Hepatic stellate cell (primary cell): ENCODE measurements at places on chromosomes 2 and 18.

DNA sequence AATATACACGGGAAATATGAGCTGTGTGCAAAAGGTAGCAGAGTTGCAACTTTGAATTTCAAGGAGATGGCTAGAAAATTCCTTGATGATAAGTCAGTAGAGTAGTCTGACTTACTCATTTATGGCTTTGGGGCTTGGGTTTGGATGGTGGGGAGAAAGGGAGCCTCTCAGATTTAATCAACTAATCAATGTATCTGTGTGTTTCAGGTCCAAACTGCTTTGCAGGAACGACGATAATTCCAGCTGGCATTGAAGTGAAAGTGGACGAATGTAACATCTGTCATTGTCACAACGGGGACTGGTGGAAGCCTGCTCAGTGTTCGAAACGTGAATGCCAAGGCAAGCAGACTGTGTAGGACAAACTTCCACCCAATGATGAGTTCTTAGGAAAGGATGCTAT is 164.6 kb downstream of the VWC2L start:
- DNase-seq = no peak

DNA sequence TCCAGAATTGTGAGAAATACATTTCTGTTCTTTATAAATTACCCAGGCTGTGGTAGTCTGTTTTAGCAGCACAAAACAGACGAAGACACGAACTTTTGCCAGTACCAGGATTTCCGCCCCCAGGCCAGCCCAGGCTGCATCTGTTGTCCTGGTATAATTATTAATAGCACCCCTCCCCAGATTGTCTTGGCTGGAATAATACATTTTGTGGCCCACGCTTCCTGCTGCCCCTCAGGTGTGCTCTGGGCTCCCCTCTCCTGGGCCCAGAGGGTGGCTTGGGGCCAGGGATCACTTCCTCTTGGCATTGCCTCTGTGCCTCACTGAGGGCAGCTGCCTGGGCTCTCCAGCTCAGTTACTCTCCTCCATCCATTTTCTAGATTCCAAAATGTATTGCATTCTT is 102.1 kb upstream of the HS6ST1 start:
- no peak for DNase-seq

DNA sequence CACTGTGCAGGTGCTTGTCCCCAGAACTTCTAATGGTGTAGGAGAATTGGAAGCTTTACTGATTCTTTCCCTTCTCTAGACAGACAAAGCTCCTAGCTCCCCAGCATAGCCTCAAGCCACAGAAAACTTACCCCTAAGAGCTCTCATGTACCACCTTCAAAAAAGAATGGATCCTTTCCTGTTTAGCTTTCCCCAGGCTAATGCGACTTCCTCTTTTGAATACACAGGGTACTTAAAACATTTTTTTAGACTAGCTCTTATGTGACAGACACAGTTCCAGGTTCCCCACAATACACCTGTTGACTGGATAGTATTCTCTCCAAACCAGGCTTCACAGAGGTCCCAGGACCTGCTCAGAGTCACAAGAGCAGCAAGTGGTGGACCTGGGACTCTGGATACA is 8.3 kb downstream of the CTAGE1 start:
- DNase-seq = no peak

DNA sequence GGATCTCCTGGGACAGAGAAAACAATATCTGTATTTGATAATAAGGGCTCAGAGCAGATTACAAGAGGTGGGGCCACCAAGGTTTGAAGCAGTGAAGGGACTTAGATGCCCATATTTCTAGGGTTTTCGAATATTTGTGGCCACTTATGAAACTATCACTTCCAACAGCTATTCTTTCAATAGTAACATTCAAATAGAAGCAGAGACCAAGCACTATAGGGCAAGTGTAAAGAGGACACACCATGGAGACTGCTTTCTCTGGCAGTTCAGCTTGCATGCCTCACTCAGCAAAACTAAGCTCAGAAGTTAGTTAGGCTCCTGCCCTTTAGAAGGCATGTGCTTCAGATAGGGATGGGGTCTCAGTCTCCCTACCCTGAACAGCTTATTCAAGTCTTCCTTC is 10.3 kb downstream of the PSTPIP2 start:
- DNase-seq = no peak

GRCh38 chr2:14631406-14632040 is 994 bp upstream of the LRATD1 start:
- DNase-seq = no peak

DNA sequence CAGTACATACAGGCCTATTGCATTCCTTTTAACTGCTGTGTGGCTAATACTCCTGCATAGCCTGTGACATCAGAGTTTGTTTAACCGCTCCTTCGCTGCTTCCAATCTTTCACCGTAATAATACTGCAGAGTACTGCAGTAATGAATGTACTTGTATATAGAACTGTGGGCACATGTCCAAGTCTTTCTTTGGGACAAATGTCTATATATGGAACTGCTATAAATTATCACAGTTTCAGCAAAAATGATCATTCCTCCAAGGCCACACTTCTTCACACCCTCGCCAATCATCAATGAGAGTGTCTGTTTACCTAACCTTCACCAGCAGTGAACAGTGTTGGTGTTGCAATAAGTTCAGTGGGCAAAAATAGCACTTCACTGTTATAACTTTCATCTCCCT is 230.4 kb downstream of the SP3 start:
- no peak for DNase-seq

GRCh38 chr2:25247792-25248512 is 79.6 kb upstream of the POMC start:
- DNase-seq = no peak

GRCh38 chr18:76255070-76255683 is 239.9 kb downstream of the ZNF516 start:
- DNase-seq = no peak

- DNase-seq = no peak
Measured at GRCh38 chr2:142217804-142218203, 87.0 kb upstream of the LRP1B start.

DNA sequence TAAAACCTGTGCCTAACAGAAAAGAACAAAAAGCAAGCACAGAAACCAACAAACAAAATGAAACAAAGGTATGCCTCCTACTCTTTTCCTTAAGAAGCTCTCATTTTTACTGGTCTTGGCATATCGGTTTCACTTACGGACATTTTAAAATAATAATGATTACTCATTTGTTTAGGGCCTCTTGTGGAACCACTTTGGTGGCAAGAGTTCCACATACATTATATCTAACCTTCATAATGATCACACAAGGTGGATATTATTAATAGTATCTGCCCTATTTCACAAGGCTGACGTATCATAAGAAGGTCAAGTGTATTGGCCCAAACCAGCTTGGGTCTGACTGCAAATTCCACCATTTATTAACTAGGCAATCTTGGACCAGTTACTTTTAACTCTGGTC is 304.7 kb downstream of the TCF4 start:
- DNase-seq = no peak

GRCh38 chr2:8248623-8248957 is 433.3 kb upstream of the ID2 start:
- no peak for DNase-seq

GRCh38 chr2:165122521-165122920 is 81.3 kb downstream of the SCN3A start:
- no peak for DNase-seq

DNA sequence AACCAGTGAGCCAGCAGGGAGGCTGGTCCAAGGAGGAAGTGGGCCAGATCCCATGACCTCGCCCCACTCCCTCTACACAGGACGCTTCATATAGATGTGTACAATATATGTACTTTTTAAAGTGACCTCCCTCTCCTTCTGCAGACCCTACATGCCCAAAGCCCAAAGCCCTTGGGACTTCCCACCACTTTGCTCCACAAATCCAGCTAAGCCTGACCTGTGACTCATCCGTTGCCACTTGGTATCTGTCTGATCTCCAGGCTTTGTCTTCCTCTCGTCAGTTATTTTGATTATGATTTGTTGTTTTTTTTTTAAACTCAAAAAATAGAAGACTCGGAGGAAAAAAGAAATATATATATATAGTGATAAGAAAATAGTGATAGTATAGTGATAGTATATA is 470.8 kb downstream of the KCNJ3 start:
- DNase-seq = no peak

DNA sequence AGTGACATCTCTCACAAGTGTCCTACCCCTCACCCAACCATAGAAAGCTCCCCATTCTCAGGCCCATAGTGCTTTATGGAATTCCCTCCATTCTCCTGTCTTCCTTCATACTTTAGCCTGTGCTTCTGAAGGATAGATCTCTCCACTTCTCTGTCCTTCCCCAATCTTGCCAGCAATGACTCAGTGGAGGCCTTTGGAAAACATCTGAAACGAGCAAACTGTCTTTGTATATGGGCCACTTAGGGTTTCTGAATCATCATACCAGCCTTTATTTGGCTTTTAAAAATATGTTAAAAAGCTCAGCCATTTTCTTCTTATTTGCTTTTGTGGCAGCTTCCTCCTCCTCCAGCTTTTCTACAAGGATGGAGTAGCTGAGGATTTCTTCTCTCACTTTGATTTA is 65.6 kb upstream of the ZNF385B start:
- DNase-seq = no peak

DNA sequence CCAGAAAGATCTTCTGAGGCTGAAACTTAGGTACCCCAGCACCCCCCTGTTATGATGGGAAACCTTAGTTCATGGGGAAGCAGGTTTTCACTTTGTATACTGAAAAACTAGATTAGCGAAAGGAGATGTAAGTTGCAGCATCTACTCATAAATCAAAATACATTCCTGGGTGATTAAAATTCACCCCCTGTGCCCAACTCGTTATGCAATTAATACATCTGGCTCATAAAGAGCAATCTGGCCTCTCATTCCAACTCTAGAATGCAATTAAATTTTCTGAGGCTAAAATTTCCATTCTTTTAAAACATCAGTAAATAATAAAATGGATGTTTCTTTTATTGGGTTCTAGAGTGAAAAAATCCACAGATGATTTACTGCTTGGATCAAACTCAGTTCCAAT is 110.9 kb upstream of the BZW1 start:
- no peak for DNase-seq

GRCh38 chr2:69580486-69580885 is 63.1 kb downstream of the AAK1 start:
- no peak for DNase-seq

DNA sequence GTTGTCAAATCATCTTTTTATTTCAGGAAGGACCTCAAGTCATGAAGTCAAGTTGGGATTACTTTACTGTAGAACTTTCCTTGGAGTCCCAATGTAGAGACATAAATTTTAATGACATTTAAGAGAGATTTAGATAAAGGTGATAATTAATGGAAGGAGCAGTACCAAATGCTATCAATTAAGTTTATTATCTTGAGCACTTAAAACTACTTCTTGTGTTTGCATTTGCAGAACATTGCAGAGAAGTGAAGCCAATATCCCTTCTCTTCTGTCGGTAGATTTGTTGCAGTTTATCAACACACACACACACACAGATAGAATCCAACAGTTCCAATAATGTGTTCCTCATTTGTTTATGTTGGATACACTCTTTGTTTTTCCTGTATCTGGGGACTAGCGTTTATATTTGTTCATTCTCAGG is 570.7 kb downstream of the EPHA4 start:
- no peak for DNase-seq

DNA sequence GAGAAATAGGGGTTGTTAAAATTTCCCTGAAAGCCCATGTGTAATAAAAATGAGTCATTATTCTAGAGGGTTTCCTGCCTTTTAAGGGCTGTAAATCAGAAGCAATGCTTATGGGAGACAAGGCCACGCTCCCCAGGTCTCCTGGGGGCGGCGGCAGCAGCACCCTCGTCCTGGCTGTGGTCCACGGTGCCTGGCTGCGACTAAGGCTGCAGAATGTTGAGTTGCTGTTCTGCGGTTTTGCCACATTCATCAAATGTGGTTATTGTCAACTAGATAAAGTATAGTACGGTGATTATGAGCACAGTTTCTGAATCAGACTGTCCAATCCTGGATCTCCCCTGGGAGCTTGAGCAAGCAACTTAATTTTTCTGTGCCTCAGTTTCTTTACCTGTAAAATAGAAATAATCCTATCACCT is 11.9 kb upstream of the AGFG1 start:
- peak; percentile 26 for DNase-seq

GRCh38 chr2:199911877-199912161 is 726 bp downstream of the C2orf69 start:
- DNase-seq = no peak
